ENCODE measurements at places on chromosomes 3 and 15.

- no peaks in the 10 kb centered on the region for H3K36me3 ChIP-seq
- peaks cover 5% of the 10 kb centered on the region for H3K4me1 ChIP-seq
- H3K27me3 ChIP-seq = no peaks in the 10 kb centered on the region
- peak; percentile 79 for DNase-seq
Measured at GRCh38 chr15:43218908-43219706, 1.7 kb downstream of the EPB42 start.

DNA sequence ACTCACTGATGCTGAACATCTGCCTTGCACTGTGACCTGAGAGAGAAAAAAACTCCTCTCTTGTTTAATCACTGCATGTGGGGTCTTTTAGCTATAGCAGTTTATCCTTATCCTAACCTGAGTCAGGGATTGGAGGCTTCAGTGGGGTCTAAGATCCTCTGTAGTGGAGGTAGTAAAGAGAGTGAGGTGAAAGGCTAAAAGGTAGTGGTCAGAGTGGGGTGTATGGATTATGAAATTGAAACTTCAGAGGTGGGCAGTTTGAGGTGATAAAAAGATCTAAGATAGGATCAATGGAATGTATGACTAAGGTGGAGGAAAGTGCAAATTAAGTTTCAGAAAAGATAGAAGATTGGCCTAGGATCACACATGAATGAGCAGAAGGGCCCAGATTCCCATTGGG is 36.5 kb downstream of the DET1 start:
- no peak for DNase-seq
- H3K4me1 ChIP-seq = no peaks in the 10 kb centered on the region
- H3K27me3 ChIP-seq = no peaks in the 10 kb centered on the region
- no peak overlapping the region for H3K27ac ChIP-seq

DNA sequence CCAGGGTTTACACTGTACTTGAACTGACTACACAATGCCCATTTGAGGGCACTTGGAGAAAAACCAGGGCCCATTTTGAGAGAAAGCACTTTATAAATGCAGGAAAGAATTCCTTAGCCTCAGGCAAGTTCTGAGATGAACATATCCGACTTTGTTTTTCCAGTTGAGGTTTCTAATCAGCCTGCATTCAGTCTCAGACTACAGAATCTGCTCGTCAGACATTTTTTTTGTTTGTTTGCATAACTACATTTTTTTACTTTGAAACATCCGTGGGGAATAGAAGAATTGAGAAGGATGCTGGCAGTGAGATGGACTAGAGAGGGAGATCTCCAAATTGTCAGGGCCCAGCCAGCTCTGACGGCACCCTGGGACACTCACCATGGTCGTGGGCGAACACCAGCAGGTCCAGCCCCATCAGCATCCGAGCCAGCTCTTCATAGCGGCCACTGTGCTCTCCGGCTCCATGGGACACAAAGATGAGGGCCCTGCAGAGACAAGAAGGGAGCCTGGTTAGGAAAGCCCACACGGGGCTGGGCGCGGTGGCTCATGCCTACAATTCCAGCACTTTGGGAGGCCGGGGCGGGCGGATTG is 40.8 kb downstream of the MGLL start:
- H3K27ac ChIP-seq = no peak overlapping the region
- peaks cover 14% of the 10 kb centered on the region for H3K4me1 ChIP-seq
- DNase-seq = no peak
- no peaks in the 10 kb centered on the region for H3K27me3 ChIP-seq
- no peak overlapping the region for H3K4me3 ChIP-seq

- H3K27ac ChIP-seq = peak within 1 kb of the TSS; percentile 92
- H3K4me1 ChIP-seq = peaks cover 38% of the 10 kb centered on the region
- peak; percentile 95 for DNase-seq
- peak within 1 kb of the TSS; percentile 93 for H3K4me3 ChIP-seq
Measured at GRCh38 chr15:64162869-64163658, at the start of gene PPIB. Gene PPIB (minus strand): TSS chr15:64163022. CDS start chr15:64162986, 36 bp downstream.

Measured in liver (tissue), 10 donors.